ENCODE measurements at places on chromosomes 3 and 15.

DNA sequence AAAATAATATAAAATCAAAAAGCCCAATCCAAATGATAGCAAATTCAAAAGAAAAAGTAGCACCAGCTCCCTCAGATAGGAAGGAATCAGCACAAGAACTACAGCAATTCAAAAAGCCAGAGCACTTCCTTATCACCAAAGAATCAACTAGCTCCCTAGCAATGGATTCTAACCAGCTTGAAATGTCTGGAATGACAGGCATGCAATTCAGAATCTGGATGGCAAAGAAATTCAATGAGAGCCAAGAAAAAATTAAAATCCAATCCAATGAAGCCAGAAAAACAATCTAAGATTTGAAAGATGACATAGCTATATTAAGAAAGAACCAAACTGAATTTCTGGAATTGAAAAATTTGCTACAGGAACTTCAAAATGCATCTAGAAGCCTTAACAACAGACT is 1334.4 kb upstream of the ALCAM start:
- no peak for DNase-seq

DNA sequence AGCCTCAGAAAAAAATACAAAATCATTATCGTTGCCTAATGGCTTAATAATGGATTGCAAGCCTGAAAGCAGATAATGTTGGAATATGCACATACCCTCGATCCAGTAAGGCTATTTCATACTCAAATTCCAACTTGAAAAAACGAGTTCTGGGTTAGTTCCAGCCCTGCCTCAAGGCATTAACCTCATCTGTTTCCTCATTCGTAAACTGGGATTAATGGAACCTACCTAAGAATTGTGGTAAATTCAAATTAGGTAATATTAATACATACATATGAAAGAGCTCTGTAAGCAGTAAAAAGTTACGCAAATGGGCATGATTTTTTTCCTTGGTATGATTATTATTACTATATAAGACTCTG is 107.5 kb downstream of the SRGAP3 start:
- no peak for DNase-seq

- DNase-seq = no peak
Observed at GRCh38 chr3:71694358-71694999, 30.7 kb downstream of the EIF4E3 start.

- DNase-seq = no peak
Observed at GRCh38 chr3:171248426-171249111, 211.6 kb downstream of the TNIK start.

Data from activated CD8-positive, alpha-beta memory T cell treated with anti-CD3 and anti-CD28 coated beads for 1 hour (primary cell).